ENCODE measurements at places on chromosomes 5 and 9.
A peak's percentile ranks its signal among the peaks of the same experiment; 100 is the strongest.

- no peaks in the 10 kb centered on the region for H3K27me3 ChIP-seq
- H3K4me1 ChIP-seq, result no peaks in the 10 kb centered on the region
- DNase-seq, result peak; percentile 18
- H3K4me3 ChIP-seq, result no peak overlapping the region
- peak overlapping the region; percentile 98 for H3K27ac ChIP-seq
Measured at GRCh38 chr9:109476642-109477257, 21.4 kb downstream of the PTPN3 start.

DNA sequence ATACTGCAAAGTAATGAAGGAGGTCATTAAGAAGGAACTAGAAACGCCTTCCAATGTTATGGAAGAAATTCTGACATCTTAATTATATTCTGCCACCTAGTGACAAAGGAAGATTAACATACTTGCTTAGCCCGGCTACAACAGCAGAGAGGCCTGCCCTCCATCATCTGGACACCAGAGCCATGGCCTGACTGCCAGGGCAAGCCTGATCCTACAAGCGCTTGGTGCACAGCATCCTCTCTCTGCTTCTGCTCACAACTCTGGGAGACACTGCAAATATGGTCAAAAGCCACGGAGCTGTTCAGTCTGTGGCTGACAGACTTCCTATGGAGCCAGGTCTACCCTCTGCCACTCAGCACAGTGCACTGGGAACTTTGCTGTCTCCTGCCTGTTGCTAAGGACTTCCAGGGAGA lies 87.3 kb upstream of the SLC44A1 start:
- peak; percentile 59 for DNase-seq
- no peaks in the 10 kb centered on the region for H3K4me1 ChIP-seq
- H3K4me3 ChIP-seq, result no peak overlapping the region
- no peak overlapping the region for H3K27ac ChIP-seq
- no peaks in the 10 kb centered on the region for H3K27me3 ChIP-seq
- H3K36me3 ChIP-seq, result no peaks in the 10 kb centered on the region

DNA sequence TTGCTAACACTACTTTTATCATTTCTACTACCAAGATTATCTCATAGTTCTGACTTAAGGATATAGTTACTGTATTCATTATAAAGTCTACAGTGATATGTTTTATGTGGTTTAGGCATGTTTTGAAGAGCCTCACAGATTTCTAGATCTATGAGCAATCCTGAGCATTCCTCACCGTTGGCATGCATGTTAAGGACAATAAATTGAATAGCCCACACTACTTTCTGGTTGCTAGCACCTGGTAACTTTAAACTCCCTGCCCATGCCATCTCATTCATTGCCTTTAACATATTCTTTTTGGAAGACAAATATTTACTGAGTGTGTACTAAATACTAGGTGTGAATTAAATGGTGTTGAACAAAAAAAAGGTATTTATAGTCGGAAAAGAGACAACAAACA lies 868.1 kb upstream of the CDH9 start:
- DNase-seq, result no peak
- H3K27ac ChIP-seq, result no peak overlapping the region
- no peaks in the 10 kb centered on the region for H3K27me3 ChIP-seq

DNA sequence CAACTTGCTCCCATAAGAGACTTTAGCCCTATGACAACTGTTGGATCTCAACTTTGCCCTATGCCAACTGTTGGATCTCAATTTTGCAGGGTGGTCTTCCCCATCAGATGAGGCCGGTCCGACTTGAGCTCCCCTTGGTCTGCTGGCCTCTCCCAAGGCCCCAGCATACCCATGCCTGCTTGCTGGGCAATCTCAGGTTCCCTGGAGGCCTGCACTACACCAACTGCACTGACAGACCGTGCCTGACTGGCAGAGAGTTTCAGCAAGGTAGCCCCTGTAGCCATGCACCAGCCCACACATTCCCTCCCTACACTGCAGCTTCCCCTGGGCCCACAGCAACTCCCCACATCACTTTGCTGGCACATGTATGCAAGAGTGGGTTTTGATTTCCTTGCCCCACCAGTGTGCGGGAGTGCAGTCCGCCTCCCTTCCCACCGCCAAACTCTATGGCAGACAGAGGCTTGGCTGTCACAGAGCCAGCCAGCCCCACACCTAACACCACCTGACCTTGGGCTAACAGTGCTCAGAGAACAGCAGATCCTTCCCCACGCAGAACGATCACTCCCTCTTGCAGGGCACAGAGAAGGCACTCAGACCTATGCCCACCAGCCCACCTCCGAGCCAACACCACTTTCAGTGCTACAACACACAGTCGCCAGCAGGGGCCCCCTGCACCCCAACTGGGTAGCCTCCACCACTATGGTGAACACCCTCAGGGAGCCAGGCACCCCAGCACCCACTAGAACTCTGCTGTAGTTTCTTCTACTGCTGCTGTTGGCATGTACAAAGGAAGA lies 279.9 kb upstream of the COX7C start:
- no peaks in the 10 kb centered on the region for H3K4me1 ChIP-seq
- H3K27ac ChIP-seq, result no peak overlapping the region
- no peaks in the 10 kb centered on the region for H3K36me3 ChIP-seq

- H3K27ac ChIP-seq, result no peak overlapping the region
- no peak for DNase-seq
- no peaks in the 10 kb centered on the region for H3K4me1 ChIP-seq
- no peaks in the 10 kb centered on the region for H3K27me3 ChIP-seq
Measured at GRCh38 chr9:75642522-75642921, 248.0 kb upstream of the PCSK5 start.

- no peaks in the 10 kb centered on the region for H3K27me3 ChIP-seq
- no peaks in the 10 kb centered on the region for H3K36me3 ChIP-seq
- no peak for DNase-seq
Measured at GRCh38 chr9:1876891-1877496, 138.2 kb upstream of the SMARCA2 start.

DNA sequence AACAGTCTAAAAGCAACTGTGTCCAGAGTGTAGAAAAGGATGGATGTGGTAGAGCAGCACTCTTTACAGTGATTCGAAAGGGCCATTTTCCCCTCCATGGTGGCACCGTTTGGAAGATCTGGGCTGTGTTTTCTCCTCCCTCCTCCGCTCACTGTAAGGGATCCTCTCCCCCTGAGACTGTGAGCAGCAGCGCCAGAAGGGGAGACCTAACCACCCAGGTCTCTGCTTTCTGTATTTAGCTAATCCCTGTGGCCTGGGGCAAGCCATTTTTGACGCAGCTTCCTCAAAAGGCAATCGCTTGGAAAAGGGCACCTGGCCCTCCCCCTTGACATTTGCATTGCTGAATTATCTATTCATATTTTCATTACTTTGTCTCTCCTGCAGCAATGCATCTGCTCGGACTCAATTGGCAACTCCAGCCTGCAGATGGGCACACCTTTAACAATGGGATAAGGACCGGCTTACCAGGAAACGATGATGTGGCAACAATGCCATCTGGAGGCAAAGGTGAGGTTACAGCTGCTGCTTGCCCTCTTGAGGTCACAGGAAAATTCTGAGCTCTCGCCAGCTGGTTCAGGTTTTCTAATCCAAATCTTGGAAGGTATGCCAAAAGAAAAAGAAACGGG lies 244.3 kb upstream of the WWC1 start:
- no peaks in the 10 kb centered on the region for H3K36me3 ChIP-seq
- no peaks in the 10 kb centered on the region for H3K4me1 ChIP-seq
- no peak overlapping the region for H3K4me3 ChIP-seq
- no peak overlapping the region for H3K27ac ChIP-seq
- no peaks in the 10 kb centered on the region for H3K27me3 ChIP-seq

- H3K27ac ChIP-seq, result no peak overlapping the region
- no peak for DNase-seq
- no peaks in the 10 kb centered on the region for H3K36me3 ChIP-seq
- H3K27me3 ChIP-seq, result no peaks in the 10 kb centered on the region
- no peaks in the 10 kb centered on the region for H3K4me1 ChIP-seq
- H3K4me3 ChIP-seq, result no peak overlapping the region
Measured at GRCh38 chr5:56507351-56507930, 274.3 kb upstream of the ANKRD55 start.

DNA sequence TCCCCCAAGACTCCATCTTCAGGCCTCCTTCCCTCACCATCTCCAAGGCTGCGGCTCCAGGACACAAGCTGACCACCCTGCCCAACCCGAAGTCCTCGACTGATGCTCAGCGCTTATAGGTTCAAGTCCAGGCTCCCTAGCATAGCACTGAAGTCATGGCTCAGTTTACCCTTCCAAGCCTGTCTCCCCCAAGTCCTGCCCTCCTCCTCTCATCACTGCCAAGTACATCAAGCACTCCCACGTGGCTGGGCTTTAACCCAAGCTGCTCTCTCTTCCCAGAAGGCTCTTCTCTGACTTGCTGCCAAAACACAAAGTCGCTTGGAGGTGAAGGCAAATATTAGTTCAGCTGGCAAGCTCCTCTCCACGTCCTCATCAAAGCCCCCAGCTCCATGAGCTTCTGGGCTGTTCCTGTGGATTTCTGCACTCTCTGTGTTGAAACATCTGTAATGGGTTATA lies 22.1 kb upstream of the MARCHF6 start:
- H3K4me3 ChIP-seq, result no peak overlapping the region
- peaks cover 14% of the 10 kb centered on the region for H3K4me1 ChIP-seq
- no peaks in the 10 kb centered on the region for H3K27me3 ChIP-seq
- peak overlapping the region; percentile 85 for H3K27ac ChIP-seq

DNA sequence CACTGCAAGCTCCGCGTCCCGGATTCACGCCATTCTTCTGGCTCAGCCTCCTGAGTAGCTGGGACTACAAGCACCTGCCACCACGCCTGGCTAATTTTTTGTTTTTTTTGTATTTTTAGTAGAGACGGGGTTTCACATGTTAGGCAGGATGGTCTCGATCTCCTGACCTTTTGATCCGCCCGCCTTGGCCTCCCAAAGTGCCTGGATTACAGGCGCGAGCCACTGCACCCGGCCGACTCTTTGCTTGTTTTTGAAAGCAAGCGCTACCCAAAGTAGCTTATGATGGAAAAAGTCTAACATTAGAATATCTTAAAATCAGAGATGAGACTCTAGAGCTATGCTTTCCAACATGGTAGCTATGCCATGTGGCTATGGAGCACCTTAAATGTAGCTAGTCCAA lies 585.5 kb upstream of the ITGA1 start:
- DNase-seq, result no peak
- H3K36me3 ChIP-seq, result no peaks in the 10 kb centered on the region
- H3K4me1 ChIP-seq, result no peaks in the 10 kb centered on the region
- no peaks in the 10 kb centered on the region for H3K27me3 ChIP-seq
- H3K27ac ChIP-seq, result no peak overlapping the region

DNA sequence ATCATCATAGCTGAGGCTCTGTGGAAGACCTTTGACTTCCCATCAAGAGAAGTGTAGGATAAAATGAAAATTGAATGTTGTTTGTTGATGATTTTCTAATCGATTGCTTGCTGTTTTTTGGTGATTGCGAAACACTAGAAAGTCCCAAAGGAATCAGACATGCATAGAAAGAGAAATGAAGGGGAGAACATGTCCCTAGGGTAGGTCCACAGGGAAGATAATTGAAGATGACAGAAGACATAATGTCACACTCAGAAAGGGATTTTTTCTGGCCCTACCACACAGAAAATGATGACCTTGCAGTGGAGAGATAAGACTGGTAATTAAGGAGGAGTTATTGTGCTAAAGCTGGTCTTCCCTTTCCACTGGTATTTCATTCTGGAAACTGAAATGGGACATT lies 62.8 kb downstream of the INSYN2B start:
- H3K36me3 ChIP-seq, result no peaks in the 10 kb centered on the region
- no peak overlapping the region for H3K27ac ChIP-seq
- H3K27me3 ChIP-seq, result no peaks in the 10 kb centered on the region
- H3K4me3 ChIP-seq, result no peak overlapping the region
- DNase-seq, result no peak

GRCh38 chr5:8516356-8516755 lies 647.4 kb downstream of the MTRR start:
- no peak for DNase-seq
- no peaks in the 10 kb centered on the region for H3K27me3 ChIP-seq
- H3K4me1 ChIP-seq, result no peaks in the 10 kb centered on the region
- H3K36me3 ChIP-seq, result no peaks in the 10 kb centered on the region

GRCh38 chr5:125575891-125576505 lies 829.6 kb upstream of the ZNF608 start:
- DNase-seq, result no peak
- no peak overlapping the region for H3K27ac ChIP-seq
- H3K4me1 ChIP-seq, result no peaks in the 10 kb centered on the region
- no peaks in the 10 kb centered on the region for H3K27me3 ChIP-seq

DNA sequence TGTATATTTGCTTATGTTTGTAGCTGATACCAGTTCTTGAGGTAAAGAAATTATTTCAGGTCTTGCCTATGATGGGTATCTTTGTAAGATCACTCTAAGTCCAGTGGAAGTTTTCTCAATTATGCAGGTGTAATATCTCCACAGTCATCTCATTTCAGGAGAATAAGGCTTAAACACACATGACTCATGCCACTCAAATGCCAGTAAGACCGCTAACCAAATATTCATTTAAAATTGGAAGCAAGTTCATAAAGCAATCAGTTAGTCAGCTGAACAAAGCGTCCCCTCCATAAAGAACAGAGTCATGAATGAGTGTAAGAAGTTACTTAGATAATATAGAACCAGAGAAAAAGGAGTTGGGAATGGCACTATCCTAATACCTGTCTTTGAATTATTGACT lies 248.7 kb downstream of the LURAP1L start:
- H3K4me3 ChIP-seq, result no peak overlapping the region
- H3K27me3 ChIP-seq, result no peaks in the 10 kb centered on the region
- no peak overlapping the region for H3K27ac ChIP-seq
- H3K4me1 ChIP-seq, result no peaks in the 10 kb centered on the region
- DNase-seq, result no peak

DNA sequence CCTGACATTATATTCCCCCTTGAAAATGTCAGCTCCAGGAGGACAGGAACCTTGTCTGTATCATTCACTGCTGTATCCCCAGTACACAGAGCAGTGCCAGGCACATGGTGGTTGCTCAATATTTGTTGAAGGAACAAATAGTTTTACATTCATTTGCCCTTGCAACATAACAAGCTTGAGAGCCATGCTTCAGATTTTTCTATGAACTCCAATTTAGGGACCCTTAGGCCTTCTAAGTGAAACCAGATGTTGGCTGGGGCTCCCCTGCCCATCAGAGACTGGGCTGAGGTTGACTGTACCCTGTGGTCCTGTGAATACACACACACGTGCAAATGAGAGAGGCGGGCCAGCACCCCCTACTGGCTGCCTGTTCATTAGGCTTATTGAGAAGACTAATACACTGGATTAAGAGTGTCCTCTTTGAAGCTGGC lies 214.9 kb upstream of the WWC1 start:
- no peaks in the 10 kb centered on the region for H3K36me3 ChIP-seq
- no peaks in the 10 kb centered on the region for H3K27me3 ChIP-seq
- no peak overlapping the region for H3K4me3 ChIP-seq

GRCh38 chr5:124494540-124495116 lies 251.8 kb downstream of the ZNF608 start:
- H3K36me3 ChIP-seq, result no peaks in the 10 kb centered on the region
- H3K4me3 ChIP-seq, result no peak overlapping the region
- no peak for DNase-seq
- no peak overlapping the region for H3K27ac ChIP-seq

DNA sequence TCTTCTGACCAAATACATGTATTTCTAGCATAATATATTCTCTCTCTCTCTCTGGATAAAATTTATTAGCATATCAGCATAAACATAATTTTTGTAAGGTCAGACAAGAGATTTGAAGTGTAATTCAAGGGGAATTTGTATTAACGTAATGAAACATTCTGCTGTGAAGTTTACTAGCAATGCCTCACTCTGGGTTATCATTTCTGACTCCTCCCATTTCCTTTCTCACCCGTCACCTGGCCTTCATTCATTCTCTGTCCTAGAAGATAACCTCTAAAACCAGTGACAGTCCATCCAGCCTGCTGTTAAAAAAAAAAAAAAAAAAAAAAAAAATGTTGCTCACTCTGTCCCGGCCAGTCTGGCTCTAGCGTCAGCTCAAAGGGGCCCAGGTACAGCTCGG lies 27.1 kb downstream of the GRAMD2B start:
- H3K36me3 ChIP-seq, result no peaks in the 10 kb centered on the region
- no peak overlapping the region for H3K4me3 ChIP-seq
- no peak for DNase-seq
- H3K27ac ChIP-seq, result no peak overlapping the region
- H3K4me1 ChIP-seq, result no peaks in the 10 kb centered on the region
